ENCODE measurements at places on chromosomes 16 and 17.

DNA sequence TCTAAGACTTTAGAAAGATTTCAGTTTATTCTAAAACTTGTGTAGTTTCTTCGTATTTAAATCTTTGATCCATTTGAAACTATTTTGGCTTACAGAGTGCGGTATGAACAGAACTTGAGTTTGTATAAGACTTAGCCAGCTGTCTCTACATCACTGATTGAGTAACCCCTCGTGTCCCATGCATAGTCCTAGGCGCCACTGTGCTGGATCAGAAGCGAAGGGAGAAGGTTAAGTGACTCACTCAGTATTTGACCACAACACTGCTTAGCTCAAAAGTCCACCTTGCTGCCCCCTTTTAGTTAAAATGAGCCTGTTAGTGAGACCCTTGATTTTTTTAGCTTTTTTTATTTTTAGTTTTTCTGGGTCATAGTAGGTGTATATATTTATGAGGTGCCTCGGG, 28.4 kb downstream of the CD300LB start:
- DNase-seq = no peak

GRCh38 chr16:6775712-6776111, 556.9 kb upstream of the RBFOX1 start:
- DNase-seq = no peak

- no peak for DNase-seq
These were observed 7.1 kb downstream of the ASPA start for GRCh38 chr17:3482852-3483251.

DNA sequence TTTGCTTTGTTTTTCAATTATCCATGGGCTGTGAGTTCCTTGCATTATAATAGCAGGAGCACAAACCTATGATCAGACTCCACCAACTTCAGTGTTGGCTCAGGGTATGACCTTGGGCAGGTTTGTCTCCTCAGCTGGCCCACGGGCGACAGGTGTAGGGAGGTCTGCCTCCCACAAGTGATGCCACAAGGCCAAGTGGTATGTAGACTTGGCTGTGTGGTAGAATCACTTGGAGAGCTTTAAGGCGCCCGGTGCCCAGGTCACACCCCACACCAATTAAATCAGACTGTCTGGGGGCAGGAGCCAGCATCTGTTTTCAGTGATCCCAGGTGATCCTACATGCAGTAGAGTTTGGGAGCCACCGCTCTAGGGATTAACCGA, 153.4 kb downstream of the CLEC16A start:
- no peak for DNase-seq

GRCh38 chr17:76094046-76094445, 9.5 kb downstream of the EXOC7 start:
- no peak for DNase-seq

DNA sequence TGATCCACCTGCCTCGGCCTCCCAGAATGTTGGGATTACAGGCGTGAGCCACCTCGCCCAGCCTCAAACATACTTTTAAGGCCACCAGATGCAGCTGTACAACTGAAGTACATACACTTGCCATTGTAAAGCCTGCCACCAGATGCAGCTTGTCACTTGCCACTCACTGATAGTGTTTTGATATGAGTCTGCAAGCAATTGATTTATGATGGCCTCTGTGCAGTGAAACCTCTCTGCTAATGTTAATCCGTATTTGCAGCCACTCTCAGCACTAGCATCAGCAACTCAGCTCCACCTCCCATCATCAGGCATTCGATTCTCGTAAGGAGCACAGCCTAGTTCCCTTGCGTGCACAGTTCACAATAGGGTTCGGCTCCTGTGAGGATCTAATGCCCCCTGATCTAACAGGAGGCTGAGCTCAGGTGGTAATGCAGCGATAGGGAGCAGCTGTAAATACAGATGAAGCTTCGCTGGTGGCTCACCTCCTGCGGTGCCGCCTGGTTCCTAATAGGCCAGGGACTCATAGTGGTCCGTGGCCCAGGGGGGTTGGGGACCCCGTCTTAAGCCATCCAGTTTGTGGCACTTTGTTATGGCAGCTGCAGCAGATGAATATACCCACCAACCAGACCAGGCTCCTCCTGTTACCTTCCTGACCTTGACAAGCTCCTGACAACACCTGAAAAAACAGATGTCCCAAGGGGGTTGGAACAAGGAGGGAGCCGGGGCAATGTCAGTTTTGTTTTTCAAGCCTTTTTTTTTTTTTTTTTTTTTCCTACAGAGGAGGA, 1.3 kb upstream of the HERPUD1 start:
- no peak for DNase-seq

GRCh38 chr16:50144211-50144610, 8.9 kb upstream of the TENT4B start:
- DNase-seq = no peak

DNA sequence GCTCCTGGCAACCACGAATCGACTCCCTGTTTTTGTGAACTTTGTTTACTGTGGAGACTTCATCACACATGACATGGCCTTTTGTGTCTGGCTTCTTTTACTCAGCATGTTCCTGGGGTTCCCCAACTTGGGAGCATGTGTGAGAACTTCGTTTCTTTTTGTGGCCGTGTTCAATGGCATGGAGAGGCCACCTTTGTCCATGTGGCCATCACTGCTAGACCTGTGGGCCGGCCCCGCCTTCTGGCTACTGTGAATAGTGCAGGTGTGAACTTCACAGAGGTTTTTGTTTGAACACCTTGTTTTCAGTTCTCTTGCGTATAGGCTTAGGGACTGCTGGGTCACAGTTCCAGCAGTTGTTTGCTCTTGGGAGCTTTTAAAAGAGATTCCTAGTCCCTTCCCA, 5.7 kb upstream of the SLC38A8 start:
- DNase-seq = no peak

DNA sequence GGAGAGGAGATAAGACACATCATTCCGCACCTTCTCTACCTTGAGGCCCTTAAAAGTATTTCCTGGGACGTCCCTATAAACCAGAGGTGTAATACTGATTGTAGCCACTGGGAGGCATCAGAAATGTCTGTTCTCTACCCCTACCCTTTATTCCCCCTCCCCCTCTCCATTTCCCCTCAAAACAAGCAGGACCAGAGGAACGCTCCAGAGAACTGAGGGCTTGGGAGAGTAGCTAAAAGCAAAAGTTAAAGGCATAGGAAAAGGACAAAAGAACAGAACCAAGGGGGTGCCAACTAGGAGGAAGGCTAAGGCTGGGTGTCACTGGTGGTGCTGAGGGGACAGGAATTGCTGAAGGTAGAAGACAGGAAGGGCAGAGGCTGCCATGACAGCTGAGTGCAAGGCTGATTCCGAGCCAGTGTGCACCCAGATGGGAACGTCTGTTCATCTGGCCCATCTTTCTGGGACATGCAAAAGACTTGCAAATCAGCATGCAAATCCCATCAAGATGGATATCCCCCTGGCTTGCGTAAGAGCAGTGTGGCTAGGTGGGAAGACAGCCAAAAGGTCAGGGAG, 6.7 kb downstream of the CAMTA2 start:
- DNase-seq = no peak

Data from cerebellar nuclear complex (tissue), 1 donor.